ENCODE measurements at places on chromosomes 11 and 22. TPM values are rescaled to one million over a fixed set of nuclear protein-coding genes. Genes with fewer than 3 reads are reported as not detected.

KCNE3 gene
- total RNA-seq: 3.5 TPM

SEC14L6 gene
- 1.7 TPM for total RNA-seq

PES1 gene
- total RNA-seq: 128 TPM

PHETA2 gene
- 7.1 TPM for total RNA-seq

OR10D3 gene
- total RNA-seq: not detected

Measured in WTC11 (cell line).